ENCODE measurements at places on chromosomes 2 and 18. TPM values are rescaled to one million over a fixed set of nuclear protein-coding genes. Genes with fewer than 3 reads are reported as not detected.

DNA sequence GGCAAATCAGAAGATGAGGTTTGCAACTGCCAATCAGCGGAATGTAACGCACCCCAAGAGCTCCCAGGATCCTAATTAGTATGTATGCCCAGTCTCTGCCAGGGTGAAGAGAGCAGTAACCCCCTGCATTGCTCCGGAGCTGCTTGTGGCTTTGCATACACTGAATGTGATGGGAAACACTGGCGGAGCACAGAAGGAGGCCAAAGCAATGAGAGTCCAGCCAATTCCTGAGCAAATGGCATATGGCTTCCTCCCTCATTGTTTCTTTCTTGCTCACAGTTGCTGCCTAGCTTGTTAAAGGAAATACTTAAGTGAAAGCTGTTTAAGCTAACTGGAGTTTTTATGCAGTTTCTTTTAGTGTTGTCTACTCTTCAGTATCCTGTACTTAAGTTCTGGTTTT, 343.5 kb upstream of the NT5C1B start:
- DNase-seq, result no peak

GRCh38 chr2:7497178-7497577, 580.0 kb downstream of the RNF144A start:
- DNase-seq, result no peak

- DNase-seq, result peak; percentile 26
Measured at GRCh38 chr2:120830096-120830830, 94.6 kb downstream of the GLI2 start.

GRCh38 chr2:85607268-85608215, 4.3 kb downstream of the C2orf68 start:
- DNase-seq, result no peak

DNA sequence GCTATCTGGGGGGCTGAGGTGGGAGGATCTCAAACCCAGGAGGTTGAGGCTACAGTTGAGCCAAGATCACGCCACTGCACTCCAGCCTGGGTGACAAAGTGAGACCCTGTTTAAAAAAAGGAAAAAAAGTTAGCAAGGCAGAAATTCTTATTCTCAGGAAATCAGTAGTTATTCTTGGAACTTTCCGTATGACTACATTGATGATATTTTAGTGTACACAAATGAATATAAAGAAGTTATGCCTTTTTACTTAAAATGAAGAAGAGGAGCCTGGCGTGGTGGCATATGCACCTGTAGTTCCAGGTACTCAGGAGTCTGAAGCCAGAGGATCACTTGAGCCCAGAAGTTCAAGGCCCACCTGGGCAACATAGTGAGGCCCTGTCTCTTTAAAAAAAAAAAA, 7.4 kb downstream of the SPDYA start:
- DNase-seq, result no peak

GRCh38 chr2:184304006-184304405, 294.3 kb upstream of the ZNF804A start:
- DNase-seq, result no peak

GRCh38 chr2:634636-635388, 42.4 kb downstream of the TMEM18 start:
- DNase-seq, result no peak

DNA sequence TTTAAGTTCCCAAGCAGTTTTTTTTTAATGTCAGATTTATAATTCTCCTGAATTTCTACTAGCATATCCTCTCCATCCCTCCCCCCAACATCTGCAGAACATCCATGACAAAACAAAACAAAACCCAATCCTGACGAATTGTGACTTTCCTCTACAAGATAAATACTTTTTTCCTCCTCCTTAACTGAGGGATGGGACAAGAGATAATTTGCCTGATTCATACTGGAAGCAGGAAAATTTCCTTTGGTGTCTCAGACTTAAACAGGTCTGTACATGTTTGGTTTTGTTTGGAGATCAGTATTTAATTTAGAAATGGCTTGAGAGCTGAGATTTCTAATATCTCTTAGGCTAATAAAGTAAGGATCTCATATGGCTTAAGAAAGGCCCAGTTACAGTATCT, 2.2 kb downstream of the CAVIN2 start:
- no peak for DNase-seq

DNA sequence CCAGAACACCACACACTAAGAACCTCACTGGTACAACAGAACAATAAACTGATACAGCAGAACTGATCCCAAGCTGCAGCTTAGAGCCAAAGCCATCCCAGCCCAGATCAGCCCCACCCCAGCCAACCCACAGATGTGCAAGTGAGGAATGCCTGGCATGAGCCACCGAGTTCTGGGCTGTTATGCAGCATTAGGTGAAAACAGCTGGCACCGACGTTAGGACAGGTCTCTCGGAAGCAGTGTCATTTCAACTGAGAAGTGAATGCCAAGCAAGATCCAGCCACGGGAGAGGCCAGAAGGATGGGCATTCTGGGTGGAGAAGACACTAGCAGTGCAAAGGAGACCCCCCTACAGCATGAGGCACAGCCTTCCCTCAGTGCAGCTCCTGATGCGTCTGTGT, 38.9 kb downstream of the ADCY3 start:
- DNase-seq, result no peak

GALNT5 gene
- total RNA-seq, result 0.34 TPM

- no peak for DNase-seq
Measured at GRCh38 chr18:46160050-46160798, 56.0 kb downstream of the HAUS1 start.

DNA sequence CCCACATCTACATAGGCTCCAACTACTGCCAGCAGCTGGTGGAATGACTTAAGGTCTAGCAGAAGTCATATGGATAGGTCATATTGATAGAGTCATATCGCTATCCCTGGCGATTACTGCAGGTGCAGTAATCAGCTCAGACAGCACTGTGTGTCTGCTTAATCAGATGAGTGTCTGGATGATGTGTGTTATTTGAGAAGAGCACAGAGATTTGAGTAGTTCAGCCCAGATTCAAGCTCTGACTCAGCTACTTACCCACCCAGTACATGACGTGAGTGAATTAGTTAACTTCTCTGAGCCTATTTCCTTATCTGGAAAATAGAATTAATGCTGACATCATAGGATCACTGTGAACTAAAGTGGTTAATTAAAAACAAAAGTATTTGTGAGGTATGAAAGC, 78.9 kb downstream of the EHD3 start:
- no peak for DNase-seq

LRRTM4 gene
- not detected for total RNA-seq

DNA sequence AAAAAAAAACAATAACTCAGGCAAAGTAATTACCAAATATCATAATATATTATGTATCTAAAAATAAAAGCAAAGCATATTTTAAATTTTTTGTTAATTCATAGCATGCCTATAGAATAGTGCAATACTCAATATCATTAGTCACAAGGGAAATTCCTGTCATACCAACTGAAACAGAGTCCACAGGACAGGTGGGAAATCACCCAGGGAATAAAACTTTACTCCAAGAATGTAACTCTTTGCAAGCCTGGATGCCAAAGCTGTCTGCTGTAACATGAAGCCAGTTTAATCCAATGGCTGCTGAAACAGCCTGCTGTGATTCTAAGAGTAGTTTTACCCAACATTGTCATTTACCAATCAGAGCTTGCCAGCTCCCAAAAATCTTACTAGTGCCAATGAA, 40.0 kb upstream of the SULT1C3 start:
- DNase-seq, result no peak

- no peak for DNase-seq
Measured at GRCh38 chr2:34492561-34493455, 893.7 kb upstream of the FAM98A start.

GRCh38 chr2:221102896-221103688, 469.0 kb downstream of the EPHA4 start:
- no peak for DNase-seq

- no peak for DNase-seq
Measured at GRCh38 chr2:62199392-62200125, 3.6 kb downstream of the B3GNT2 start.

GRCh38 chr2:55712477-55713060, 18.9 kb upstream of the PNPT1 start:
- DNase-seq, result no peak

- DNase-seq, result no peak
Measured at GRCh38 chr2:898319-898718, 52.3 kb upstream of the SNTG2 start.

DNA sequence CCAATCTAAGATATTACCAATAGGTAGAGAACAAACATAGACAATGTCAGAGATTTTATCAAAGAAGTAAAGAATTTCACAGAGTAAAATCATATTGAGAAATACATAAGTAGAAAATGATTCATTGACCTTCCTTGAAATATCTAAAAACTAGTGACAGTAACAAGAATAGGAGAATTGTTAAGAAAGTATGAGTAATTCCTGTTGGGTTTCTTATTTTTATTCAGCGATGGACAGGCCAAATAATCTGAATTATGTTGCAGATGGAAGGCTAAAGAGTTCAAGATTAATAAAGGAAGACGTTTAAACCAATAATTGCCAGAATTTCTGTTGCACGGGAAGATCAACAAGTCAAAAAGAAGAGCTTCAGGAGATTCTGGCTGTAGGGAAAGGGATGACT, 163.4 kb upstream of the RASGRP3 start:
- no peak for DNase-seq

GPR55 gene
- not detected for total RNA-seq

ZNF512 gene
- total RNA-seq, result 20.9 TPM

GRCh38 chr2:189102735-189103134, 76.8 kb downstream of the COL5A2 start:
- no peak for DNase-seq

RAB27B gene
- 18.0 TPM for total RNA-seq

DNA sequence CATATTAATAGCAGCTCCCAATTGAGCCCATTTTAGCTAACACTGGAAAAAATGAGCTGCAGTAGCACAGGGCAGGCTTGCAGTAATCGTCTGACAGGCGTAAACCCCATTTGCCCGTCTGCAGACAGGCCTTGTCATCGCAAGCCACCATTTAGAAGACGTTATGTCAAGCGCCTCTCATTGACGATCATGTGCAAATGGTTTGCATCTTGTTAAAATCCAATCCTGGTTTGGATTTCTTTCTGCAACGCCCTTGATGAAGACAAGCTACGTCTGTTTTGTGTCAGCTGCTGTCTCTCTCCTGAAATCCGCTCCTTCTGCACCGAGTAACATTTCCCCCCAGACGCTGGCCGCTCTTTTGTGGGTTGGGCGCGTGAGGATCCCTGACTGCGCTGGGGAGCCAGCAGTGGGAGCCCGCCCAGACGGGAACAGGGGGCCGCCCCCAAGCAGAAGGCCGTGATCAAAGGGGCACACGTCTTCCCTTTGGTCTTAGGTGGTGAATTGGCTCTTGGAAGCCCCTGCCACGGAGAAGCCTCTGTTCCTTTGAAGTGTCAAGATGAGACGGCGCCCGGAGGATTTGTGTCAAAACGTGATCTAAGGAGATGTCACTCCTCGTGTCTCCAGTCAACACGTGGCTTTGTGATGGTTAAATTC, 84.2 kb upstream of the GPC1 start:
- DNase-seq, result no peak

CPO gene
- not detected for total RNA-seq

- no peak for DNase-seq
Measured at GRCh38 chr2:148614014-148614321, 30.6 kb upstream of the EPC2 start.

ACMSD gene
- not detected for total RNA-seq

DNA sequence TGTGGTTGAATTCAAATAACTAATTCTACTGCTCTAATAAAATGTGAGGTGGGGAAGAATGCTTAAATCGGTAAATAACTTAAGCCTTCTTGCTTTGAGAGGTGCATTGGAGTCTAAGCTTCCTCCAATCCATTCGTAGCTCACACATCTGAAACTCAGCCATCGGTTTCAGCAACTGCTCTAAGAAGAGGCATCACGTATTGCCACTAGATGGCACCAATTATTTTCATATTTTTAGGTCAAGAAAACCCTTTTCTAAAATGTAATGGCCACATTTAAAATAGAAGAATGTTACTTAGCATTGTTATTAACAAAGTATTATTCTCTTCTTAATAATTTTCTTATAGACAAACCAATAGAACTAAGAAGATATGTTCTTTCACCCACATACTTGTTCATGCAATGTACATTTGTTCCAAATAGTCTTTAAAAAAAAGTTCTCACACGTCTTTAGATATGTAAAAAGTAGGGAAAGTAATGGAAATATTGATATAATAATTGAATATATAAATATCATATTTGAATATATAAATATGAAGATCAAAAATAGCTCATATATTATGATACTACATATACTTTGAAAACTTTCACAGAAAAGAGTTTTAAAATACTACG, 229.8 kb downstream of the CCDC178 start:
- no peak for DNase-seq

DNA sequence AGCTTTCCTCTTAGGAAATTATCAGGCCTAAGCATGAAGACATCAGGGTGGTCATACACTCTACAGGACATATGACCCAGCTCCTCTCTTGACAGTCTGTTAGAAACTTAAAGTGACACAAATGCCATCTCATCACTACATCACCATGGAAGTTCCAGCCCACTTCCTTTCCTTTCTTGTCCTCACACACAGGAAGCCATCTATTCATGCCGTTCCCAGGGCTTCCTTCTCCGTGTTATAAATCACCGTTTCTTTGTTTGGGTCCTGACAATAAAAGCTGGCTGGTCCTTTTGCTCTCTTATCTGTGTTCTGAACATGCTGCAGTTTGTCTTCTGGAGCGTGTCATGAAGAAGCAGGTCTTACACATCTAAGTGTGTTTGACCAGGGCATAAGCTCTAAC, 692.1 kb upstream of the CELF4 start:
- no peak for DNase-seq

GRCh38 chr2:215507136-215507535, 71.3 kb upstream of the FN1 start:
- DNase-seq, result no peak

DNA sequence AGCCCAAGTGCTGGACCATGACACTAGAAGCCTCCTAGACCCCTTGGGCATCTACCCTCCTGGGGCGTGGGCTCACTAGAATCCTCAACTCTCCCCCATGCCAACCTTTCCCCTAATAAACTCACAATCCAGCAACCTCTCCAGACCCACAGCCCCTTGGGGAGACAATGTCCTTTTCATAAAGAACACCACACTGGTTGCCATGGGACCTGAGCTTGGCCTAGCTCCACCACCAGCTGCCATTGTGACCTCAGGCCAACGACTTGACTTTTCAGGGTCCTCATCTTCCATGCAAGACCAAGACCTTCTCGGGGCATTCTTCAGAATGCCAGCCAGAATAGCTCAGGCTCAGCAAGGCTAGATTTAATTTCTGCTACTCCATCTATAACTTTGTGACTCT, 128.1 kb upstream of the NPAS2 start:
- no peak for DNase-seq

- no peak for DNase-seq
Measured at GRCh38 chr2:126658905-126659561, 3.1 kb downstream of the GYPC start.

GRCh38 chr18:34514957-34515356, 195.1 kb upstream of the DTNA start:
- DNase-seq, result no peak

DNA sequence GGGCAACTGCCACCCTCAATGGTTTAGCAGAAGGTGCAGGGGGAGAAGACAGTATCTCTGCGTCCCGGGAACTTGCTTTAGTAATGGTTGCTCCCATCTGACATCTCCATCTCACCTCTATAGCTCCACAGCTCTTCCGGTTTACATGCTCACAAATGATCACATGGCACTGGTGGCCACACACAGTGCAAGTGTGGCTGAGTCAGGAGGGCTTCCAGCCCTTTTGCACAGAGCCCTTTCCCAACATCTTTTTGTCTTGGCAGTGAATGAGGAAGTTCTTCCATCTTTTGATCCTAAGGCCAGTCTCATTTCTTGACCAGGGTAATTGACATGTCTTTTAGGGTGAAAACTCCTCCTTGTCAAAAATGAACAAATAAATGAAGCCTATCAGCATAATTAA, 347.7 kb downstream of the LPIN1 start:
- DNase-seq, result no peak

EPC2 gene
- total RNA-seq, result 22.9 TPM

SIGLEC15 gene
- total RNA-seq, result not detected
